ENCODE measurements at places on chromosomes 1 and 21.

GRCh38 chr1:37250371-37250770 lies 216.1 kb upstream of the GRIK3 start:
- DNase-seq = no peak

DNA sequence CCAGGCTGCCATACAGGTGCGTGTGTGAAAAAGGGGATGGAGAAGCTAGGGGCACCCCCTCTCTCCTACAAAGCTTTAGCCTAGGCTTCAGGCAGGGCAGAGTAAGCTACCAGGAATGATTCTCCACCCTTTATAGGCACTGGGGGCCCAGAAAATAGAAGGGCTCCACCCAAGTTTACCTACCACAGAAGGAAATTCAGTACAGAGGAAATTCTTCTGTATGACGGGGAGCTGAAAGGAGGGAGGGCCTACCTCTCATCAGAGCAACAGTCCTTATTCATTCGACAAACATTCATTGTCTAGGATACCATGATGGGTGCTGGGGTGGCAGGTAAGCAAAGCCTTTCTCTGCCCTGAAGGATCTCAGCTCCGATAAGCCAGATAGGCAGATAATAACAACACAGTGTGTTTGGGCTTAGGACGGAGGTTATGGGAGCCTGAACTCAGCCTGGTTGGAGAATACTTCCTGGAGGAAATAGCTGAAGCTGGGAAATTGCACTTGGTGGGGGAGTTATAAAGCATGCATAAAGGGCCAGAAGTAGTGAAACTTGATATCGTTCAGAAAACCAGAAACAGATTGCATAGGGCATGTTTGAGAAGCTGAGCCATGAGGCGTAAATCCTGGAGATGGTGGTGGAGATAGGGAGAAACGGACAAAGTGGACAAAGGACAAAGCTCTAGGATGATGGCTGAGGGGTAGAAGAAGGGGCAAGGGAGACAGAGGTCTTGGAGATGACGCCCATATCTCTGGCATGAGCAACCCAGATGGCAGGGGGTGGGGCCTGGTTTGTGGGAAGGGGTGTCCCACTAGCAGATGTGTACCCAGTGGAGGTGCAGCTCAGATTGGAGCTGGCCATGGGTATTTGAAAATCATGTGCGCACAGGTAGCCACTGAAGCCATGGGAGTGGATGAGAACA lies 5.3 kb upstream of the P3R3URF start:
- DNase-seq = no peak

DNA sequence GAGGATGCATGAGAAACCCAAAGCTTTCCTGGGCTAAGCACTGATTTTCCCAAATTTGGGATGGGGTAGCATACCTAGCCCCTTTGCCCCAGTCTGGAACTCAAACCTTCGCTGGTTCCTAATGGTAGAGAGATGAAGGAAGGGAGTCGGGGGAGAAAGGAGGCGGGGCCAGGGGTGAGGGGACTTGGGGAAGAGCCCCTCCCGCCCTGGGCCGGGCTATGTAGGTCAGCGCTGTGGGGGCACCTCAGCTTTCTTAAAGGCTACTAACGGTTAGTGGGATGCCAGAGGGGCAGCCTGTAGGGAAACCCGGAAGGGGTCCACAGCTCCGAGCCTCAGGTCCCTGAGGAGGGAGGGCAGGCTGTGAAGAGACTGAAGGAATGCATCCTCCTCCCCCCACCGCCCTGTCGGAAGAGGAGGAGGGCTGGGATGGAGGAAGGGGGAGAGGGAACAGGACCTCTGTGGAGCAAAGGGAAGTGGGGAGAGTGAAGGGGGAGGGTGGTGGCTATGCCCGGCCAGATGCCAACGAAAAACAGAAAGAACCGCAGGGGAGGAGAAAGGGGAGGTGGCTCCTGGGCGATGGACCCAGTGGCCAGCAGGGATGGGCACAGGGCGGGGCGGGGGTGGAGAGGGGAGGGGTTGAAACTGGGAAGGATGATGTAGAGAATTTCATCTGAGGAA lies 1.3 kb downstream of the CADM3 start:
- no peak for DNase-seq

DNA sequence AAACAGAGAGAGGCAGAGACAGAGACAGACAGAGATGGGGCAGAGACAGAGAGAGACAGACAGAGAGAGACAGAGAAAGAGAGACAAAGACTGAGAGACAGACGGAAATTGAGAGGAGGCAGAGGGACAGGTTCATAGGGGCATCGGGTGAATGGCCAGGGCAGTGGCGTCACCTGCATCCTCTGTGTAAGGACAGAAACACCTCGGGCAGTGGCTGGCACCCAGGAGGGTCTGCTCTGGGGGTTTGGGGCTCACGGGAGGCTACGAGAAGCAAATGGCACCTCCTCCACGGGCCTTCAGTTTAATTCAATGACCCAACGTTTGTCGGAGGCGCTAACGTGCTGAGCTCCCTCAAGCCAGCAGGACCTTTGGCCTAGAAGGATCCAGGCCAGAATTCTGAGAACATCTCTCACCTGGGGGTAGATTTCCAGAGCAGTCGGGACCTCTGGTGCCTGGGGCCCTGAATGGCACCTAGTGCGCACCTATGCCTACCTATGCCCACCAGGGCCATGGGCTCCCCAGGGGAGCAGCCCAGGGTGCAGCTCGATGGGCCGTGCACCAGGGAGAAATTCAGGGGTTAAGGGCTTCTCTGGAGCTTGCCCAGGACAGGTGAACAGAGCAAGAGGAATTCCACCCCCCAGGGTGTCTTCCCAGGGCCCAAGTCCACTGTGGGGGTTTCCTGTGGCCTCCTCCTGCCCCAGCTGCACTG lies 20.6 kb upstream of the PTTG1IP start:
- DNase-seq = no peak

GRCh38 chr1:43729816-43730463 lies 22.6 kb downstream of the ST3GAL3 start:
- no peak for DNase-seq

Measured in stimulated activated CD4-positive, alpha-beta T cell treated with anti-CD3 and anti-CD28 coated beads, Interleukin-1b, Interleukin-23, amount 100 ng/mL, for 1 hour (primary cell).